Suppressor macrophage (primary cell): ENCODE measurements at places on chromosomes 4 and X.

DNA sequence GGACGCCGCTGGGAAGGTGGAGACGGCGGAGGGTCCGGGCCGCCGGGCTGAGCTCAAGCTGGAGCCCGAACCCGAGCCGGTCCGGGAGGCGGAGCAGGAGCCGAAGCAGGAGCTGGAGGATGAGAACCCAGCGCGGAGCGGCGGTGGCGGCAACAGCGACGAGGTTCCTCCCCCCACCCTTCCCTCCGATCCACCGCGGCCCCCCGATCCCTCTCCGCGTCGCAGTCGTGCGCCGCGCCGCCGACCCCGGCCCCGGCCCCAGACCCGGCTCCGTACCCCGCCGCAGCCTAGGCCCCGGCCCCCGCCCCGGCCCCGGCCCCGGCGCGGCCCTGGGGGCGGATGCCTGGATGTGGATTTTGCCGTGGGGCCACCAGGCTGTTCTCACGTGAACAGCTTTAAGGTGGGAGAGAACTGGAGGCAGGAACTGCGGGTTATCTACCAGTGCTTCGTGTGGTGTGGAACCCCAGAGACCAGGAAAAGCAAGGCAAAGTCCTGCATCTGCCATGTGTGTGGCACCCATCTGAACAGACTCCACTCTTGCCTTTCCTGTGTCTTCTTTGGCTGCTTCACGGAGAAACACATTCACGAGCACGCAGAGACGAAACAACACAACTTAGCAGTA lies 483 bp downstream of the USP27X start:
- DNase-seq = no peak

DNA sequence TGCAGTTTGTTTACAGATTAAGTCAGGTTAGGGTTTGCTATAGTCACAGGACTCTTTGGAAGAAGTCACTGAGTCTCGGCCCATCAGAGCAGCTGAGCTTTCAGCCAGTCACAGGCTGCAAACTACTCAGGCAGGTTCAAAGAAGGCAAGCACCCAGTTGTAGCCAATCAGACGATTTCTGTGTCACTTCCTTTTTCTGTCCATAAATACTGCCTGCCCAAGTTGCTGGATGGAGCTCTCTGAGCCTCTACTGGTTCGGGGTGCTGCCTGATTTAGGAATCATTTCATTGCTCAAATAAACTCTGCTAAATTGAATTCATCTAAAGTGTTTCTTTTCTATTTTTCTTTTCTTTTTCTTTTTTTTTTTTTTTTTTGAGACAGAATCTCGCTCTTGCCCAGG lies 7.3 kb upstream of the SH3BP2 start:
- DNase-seq = peak; percentile 82

GRCh38 chr4:186946682-186947294 lies 223.1 kb upstream of the FAT1 start:
- no peak for DNase-seq

DNA sequence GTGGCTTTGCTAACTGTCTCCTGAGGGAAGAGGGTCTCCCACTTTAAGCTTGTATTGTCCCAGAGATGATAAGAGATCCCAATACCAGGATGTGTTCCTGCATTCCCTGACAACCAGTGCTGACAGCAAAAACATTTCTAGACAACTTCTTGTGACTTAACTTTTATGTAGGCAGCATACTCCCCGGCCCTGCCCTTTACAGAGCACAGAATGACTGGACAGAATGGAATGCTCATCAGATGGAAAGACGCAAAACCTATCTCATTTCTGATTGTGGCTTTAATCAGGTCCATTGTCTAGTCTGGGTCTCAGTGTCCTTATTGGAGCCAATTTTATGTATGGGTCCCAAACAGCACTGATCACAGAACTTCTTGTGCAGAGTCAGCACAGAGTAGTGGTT lies 18.2 kb upstream of the PLAC1 start:
- DNase-seq = no peak

GRCh38 chrX:129737916-129738315 lies 863 bp upstream of the XPNPEP2 start:
- peak; percentile 77 for DNase-seq

- peak; percentile 55 for DNase-seq
These were observed 180.6 kb upstream of the NUDT6 start for GRCh38 chr4:123102897-123103471.

DNA sequence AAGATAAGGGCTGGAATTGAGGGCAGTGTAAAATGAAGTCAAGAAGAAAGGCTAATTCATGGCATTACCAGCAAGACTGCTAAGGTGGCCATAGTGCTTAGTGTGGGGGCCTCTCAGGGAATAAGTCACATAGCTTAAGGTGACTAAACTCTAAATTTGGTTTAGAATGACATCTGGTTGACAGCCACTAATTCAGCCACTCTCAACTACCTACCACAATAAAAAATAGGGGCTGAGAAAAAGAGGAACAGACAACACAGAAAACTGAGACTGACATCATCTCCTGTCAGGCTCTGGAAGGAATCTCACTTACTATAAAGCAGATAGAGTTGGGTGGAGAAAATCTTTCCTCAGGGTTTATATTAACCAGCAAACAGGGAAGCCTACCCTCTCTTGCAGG lies 96.9 kb downstream of the CHRDL1 start:
- peak; percentile 4 for DNase-seq

GRCh38 chr4:16721613-16722291 lies 176.7 kb downstream of the LDB2 start:
- DNase-seq = no peak

DNA sequence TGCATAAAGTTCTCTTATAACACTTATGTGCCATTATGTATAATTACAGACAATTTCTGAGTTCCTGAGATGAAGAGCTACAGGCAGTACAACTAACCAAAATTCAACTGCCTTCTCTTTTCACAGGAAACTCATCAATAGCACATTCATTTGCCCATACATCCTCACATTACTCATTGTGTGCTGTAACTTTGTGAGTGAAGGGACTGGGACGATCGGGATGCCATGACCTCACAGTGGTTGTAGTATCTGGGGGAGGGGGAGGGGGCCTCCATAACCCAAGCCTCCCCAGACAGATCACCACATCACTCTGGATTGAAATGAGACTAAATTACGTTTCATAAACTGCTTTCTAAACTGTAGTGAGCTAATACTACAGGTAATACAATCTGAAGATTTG lies 60.7 kb downstream of the ABCG2 start:
- DNase-seq = no peak

DNA sequence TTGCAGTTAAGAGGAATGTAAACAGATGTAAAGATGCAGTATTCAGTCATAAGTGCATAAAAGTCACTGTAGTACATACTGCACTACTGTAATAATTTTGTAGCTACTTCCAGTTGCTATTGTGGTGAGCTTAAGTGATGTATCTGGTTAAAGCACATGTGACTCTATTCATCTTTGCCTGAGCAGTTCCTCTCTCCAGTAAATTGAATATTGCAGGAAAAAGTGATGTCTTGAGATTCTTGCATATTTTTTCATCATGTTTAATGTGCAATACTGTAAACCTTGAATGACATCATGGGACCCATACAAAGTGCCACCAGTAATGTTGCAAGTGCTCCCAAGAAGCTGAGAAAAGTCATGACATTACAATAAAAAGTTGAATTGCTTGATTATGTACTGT lies 9.6 kb downstream of the UBA6 start:
- DNase-seq = peak; percentile 77

DNA sequence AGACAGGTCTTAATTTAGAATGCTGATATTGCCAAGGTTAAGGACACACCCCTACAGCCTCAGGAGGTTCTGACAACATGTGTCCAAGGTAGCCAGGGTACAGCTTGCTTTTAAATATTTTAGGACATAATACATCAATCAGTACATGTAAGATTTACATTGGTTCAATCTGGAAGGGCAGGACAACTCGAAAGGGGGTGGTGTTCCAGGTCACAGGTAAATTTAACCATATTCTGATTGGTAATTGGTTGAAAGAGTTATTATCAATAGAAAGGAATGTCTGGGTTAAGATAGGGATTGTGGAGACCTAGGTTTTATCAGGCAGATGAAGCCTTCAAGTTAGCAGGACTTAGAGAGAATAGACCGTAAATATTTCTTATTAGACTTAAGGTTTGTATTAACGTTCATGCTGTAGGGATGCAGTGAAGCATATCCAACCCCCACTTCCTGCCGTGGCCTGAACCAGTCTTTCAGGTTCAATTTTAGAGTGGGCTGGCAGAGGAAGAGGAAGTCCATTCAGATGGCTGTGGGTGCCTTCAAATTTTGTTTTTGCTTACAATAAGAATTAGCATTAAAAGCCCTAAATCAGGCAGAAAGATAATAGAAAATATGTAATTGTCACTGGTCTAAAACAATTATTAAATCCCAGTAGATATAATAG lies 136.5 kb upstream of the GALNTL6 start:
- DNase-seq = peak; percentile 13

GRCh38 chrX:129230850-129231512 lies 292.3 kb downstream of the SMARCA1 start:
- DNase-seq = no peak

DNA sequence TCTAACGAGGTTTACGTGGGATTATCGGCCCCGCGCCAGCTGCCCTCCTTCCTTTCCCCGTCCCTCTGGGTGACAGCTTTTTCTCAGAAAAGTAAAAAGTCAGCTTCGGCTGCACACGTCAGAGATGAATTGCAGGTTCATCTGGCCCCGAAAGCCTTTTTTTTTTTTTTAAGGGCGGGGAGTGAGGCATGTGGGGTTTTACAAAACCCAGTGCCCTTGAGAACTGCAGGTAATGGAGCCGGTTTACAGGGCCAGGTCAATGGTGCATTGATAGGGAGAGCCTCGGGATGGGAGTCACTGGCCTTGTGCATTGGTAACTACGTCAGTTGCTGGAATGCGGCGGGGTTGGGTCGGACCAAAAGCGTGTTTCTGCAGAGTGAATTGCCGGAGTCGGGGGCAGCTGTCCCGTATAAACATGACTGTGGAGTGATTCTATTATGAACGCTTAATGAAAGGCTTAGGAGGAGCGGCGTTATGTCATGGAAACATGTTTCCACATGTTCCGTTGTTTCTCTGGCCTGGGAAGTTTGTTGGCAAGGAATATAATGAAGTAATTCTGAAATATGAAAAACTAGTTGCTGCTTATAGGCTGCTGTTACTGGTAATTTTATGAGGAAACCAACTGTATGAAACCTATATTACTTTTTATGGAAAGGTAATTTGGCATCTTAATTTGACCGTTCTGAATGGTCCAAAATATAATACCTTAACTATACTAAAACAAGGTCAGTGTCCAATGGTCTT lies 1.1 kb downstream of the HSPA4L start:
- no peak for DNase-seq

- DNase-seq = peak; percentile 55
These were observed 23.4 kb downstream of the CCNI start for GRCh38 chr4:77052352-77052751.

DNA sequence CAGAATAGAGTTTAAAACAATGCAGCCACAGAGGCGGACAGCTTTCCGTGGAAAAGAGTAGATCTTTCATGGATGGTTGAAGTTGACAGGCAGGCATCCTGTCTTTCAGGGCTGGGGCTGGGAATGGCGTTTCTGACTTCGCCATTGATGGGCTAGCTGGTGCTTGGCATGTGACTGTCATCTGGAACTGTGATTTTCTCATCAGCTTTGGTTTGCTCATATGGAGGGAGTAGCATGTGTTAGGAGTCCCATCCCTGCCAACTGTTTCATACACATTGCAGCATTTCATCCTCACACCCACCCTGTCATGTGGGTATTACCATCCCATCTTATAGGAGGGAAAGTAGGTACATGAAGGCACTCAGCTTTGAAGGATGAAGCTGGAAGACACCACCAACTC lies 49.2 kb upstream of the STX18 start:
- DNase-seq = peak; percentile 8

DNA sequence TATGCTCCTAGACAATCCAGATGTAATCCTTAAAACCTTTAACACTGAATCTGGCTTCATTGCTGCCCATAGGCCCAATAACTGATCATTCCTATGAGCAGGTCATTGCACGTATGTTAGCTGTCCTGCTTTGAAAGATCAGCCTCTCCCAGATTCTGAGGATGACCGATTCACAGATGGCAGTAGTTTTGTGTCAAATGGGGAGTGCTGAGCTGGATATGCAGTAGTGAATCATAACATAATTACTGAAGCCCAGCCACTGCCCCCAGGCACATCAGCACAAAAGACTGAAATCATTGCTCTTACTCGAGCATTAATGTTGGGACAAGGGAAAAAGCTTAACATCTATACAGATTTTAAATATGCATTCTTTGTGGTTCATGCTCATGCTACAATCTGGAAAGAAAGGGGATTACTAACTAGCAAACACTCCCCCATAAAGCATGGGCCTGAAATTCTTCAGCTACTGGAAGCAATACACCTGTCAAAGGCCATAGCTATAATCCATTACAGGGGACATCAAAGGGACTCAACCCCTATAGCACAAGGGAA lies 16.4 kb upstream of the ZNF280C start:
- no peak for DNase-seq

GRCh38 chrX:36963069-36963808 lies 44.9 kb upstream of the FAM47C start:
- no peak for DNase-seq

- no peak for DNase-seq
These were observed 29.8 kb downstream of the SULT1E1 start for GRCh38 chr4:69830192-69830559.

DNA sequence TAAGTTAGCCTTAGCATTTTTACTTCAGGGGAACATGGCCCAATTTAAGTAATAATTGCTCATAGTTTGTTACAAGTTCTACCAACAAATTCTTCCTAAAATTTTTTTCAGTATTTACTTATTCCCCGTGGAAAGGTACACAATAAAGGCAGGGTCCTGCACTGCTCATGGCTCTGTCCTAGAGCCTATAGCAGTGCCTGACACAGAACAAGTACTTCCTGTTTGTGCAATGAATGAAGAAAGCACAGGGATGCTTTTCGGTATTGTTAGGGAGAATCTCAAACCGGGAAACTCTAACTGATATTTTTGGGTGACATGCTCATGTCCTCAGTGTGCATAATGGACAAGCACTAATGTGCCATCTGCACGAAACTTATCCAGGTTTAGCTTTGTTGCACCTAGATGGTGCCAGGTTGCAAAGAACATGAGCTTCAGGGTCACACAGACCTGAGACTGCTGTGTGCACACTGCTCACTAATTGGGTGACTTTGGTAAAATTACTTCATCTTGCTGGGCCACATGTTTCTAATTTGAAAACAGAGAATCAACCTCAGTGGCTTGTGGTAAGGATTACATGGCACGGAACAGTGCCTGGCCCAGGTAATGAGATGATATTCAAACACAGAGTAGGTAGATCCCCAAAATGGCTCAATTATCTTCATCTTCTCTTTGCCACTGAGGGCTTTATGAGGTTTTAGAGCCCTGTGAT lies 175.8 kb upstream of the NPY2R start:
- no peak for DNase-seq

- no peak for DNase-seq
These were observed 524.3 kb upstream of the GALNTL6 start for GRCh38 chr4:171288816-171289432.

DNA sequence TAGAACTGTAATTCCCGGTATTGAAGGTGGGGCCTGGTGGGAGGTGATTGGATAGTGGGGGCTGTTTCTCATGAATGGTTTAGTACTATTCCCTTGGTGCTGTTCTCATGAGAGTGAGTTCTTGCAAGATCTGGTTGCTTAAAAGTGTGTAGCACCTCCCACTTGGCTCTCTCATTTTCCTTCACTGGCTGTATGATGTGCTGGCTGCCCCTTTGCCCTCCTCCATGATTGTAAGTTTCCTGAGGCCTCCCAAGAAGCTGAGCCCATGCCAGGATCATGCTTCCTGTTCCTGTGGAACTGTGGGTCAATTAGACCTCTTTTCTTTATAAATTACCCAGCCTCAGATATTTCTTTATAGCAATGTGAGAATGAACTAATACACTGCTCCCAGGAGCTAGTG lies 8.7 kb downstream of the ANXA10 start:
- DNase-seq = no peak

GRCh38 chr4:108215055-108215454 lies 46.3 kb upstream of the LEF1 start:
- no peak for DNase-seq

GRCh38 chrX:82196866-82197265 lies 995.0 kb downstream of the SH3BGRL start:
- DNase-seq = no peak
